PC-3 (cell line): ENCODE measurements at places on chromosomes 7 and 10. TPM values are rescaled to one million over a fixed set of nuclear protein-coding genes. Genes with fewer than 3 reads are reported as not detected.

FAM13C gene
- 0.07 and 0.63 TPM in 2 replicates for total RNA-seq

EGFR gene
- 50.0 and 64.6 TPM in 2 replicates for total RNA-seq

EPHA1 gene
- 43.9 and 46.4 TPM in 2 replicates for total RNA-seq

TMEM270 gene
- total RNA-seq = 3.8 TPM in 1 of 2 replicates, not detected in the other

GRID2IP gene
- not detected in 2 replicates for total RNA-seq

PLA2G12B gene
- total RNA-seq = not detected in 2 replicates

MSMB gene
- not detected in 2 replicates for total RNA-seq

CDC14C gene
- total RNA-seq = not detected in 2 replicates

NEUROG3 gene
- not detected in 2 replicates for total RNA-seq

GDF2 gene
- not detected in 2 replicates for total RNA-seq

ZNF853 gene
- total RNA-seq = 1.0 and 1.6 TPM in 2 replicates

CCDC136 gene
- 9.8 and 10.5 TPM in 2 replicates for total RNA-seq

CLDN3 gene
- total RNA-seq = 51.6 and 70.7 TPM in 2 replicates

CAMK2B gene
- 0.69 and 1.2 TPM in 2 replicates for total RNA-seq

TAF3 gene
- total RNA-seq = 1.2 and 2.0 TPM in 2 replicates

KCNH2 gene
- 0.84 and 1.6 TPM in 2 replicates for total RNA-seq

BHLHA15 gene
- total RNA-seq = 12.0 and 13.9 TPM in 2 replicates

ZNF467 gene
- total RNA-seq = 4.1 and 6.3 TPM in 2 replicates

ZNF716 gene
- 0.06 TPM in 1 of 2 replicates, not detected in the other for total RNA-seq

SLC13A1 gene
- total RNA-seq = not detected in 2 replicates

PKD2L1 gene
- total RNA-seq = not detected in 2 replicates

SPAM1 gene
- total RNA-seq = not detected in 2 replicates
